ENCODE measurements at places on chromosomes 7 and 10.

DNA sequence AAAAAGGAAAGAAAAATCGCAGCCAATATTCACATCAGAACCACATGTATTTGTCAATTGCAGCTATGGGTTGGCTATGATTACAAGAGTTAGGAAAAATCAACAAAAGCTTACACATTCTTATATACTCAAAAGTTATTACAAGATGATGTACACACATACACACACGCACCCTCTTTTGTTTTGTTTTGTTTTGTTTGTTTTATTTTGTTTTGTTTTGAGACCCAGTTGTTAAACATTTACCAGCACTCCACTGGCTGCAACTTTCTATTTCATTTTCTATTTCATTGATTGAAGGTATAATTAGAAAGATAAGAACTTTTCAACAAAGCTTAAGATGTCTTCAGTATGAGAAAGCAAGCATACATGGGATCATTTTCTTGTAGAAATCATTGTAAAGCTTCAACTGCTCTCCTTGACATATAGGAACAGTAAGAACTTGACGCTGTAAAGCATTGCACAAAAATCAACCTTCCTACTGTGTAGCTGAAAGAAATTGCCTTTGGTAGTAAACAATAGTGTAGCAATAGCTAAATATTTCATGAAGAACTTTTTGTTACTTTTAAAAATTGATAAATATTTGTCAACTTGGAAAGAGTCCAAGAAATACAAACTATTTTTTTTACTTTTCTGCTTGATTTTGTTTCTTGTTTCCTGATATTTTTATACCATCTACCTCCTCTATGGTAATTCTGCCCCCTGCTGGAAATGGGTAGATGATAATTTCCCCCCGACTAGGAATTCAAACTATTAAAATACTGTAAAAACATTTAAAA lies 205.9 kb downstream of the MBL2 start:
- no peak for DNase-seq

DNA sequence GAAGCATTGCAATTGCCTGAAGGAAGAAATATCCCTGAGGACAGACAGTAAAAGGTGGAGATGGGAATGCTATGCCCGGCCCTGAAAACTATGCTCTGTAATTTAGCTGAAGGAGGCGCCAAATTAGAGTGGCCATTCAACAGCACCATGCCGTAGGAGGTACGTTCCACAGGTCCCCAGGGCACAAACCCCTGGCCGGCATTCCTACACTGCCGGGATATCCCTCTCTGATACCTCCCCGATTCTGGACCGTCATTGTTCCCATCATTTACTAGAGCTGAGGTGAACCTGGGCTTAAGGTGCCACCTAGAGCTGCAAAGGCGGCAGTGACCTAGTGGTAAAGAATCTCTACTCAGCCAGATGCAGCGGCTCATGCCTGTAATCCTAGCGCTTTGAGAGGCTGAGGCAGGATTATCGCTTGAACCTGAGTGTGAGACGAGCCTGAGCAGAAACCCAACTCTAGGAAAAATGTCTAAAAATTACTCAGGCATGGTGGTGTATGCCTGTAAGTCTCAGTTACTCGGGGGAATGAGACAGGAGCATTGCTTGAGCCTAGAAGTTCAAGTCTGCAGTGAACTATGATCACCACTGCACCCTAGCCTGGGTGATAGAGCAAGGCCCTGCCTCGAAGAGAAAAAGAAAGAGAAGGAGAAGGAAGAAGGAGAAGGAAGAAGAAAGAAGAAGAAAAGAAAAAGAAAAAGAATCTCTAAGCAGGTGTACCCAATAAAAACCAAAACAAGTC lies 53.0 kb upstream of the TNKS2 start:
- no peak for DNase-seq

DNA sequence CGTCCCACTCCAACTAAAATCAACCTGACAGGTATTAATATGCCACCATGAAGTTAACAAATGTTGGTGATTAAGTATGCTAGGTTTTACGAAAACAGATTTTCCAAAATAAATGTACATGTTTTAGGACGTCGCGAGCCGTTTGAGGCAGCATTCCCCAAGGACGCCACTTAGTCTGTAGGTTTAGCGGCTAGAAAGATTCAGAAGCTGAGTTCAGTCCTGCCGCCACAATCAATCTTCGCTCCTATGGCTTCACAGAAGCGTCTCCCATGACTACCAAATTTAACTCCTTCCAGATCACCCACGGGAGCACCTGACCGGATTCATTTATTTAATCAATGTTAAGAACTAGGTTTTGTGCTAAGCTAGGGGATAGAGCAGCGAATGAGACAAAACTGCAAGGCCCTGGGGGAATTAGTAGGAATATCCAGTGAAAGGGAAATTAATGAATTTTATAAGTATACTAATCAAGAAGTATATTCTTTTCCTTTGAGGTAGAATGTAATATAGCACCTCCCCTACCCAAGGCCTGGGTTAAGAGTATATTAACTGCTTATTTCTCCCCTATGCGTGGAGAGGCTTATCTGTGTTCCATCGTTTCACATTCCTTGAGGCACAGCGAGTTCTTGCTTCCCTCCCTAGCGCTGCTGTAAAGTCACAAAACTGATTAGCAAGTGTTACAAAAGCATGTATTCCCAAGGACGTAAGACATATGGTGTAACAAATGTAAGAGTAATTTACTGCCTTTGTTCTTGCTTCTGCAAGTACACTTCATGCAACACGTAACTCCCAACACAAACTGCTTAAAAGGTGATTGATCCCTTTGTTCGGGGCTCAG lies 994 bp upstream of the CYP51A1 start:
- no peak for DNase-seq

- no peak for DNase-seq
These were observed 1203.5 kb downstream of the TYW1 start for GRCh38 chr7:68200051-68200670.

- DNase-seq = no peak
These were observed 35.8 kb downstream of the MINDY3 start for GRCh38 chr10:15824498-15824897.
